ENCODE measurements at places on chromosomes 16 and 17.

- DNase-seq, result no peak
Observed at GRCh38 chr16:55437625-55438024, 41.4 kb upstream of the MMP2 start.

DNA sequence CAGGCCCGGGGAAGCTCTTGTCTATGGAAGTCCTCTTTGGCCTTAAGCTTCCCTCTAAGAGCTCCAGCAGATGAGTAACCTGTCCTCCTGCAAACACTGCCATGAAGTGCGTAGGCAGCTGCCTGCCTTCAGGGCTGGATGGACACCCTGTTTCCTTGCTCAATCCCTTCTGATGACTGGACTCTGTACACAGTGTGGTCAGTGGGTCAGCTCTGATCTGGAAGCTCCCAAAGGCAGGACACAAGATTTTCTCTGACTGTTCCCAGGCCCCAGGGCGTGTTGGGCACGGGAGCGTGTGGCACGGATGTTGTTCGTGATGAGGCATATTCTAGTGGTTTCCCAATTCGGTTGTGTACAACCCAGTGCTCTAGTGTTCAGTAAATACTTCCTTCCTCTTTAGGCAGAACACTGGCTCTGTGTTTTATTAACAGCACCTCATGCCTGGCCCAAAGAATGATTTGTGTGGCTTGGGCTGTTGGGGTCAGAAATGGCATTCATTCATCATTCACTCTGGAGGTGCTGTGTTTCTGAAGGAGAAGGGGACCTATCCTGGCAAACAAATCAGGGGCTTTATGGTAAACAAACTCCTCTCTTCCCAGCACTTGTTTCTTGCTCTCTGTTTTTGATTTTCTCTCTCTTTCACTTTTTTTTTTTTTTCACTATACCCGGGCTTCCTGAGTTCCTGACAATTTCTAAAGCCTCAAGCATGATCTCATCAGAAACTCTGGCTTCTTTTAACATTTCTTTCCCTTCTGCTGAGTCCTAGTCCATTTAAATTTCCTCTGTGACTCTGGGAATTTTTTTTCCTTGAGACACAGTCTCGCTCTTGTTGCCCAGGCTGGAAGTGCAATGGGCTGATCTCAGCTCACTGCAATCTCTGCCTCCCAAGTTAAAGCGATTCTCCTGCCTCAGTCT, 12.0 kb upstream of the RNF157 start:
- DNase-seq, result peak; percentile 78

GRCh38 chr17:31211352-31212012, 85.6 kb downstream of the OMG start:
- no peak for DNase-seq

- DNase-seq, result no peak
Observed at GRCh38 chr17:6701719-6702118, 11.4 kb downstream of the SLC13A5 start.

DNA sequence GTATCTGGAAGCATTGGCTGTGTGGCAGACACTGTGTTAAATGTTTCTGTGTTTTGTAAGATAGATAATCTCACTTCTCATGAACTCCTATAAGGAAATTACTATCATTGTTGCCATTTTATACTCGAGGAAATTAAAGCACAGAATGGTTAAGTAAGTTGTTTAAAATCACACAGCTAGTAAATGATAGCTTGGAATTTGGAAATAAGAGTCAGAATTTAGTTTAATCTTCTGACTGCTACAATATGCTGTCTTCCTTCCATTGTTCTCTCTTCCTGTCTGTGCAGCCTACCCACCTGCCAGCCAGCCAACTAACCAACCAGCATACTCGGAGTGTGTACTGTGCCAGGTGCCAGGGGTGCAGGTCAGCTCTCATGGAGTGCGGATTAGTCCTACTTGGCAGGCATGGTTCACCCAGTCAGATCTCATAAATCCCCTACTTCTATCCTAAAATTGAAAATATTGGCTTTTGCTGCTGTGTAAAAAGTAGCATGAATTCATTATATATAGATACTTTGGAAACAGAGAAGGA, 79.9 kb upstream of the LGALS9 start:
- DNase-seq, result no peak

DNA sequence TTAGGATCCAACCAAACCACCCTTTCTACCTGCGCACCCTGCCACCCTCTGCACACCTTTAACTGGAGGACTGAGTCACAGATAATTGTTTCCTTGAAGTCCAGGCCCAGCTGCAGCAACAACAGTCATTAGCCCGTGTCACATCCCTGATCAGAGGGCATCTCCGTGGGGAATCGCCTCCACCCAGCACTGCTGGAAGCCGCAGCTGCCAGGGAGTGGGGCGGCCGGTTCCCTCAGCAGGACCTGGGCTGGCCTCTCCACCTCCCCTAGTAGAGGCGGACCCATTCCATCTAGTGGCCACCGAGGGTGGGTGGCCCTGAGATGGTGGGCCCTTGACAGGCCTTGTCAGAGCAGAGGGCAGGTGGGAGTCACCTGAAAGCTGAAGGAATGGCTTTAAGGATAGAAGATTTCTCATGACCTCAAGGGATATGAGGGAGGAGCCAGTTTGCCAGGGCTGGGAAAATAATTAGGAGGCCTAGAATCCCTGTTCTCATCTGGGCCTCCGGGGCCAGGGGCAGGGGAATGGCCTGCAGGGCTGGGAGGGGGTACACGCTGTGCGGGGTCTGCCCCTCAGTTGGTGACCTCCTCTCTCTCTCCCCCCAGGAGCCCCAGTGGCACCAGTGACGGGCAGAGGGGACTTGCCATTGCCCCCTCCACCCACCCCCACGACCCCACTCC, 6.2 kb downstream of the PRSS53 start:
- DNase-seq, result no peak

DNA sequence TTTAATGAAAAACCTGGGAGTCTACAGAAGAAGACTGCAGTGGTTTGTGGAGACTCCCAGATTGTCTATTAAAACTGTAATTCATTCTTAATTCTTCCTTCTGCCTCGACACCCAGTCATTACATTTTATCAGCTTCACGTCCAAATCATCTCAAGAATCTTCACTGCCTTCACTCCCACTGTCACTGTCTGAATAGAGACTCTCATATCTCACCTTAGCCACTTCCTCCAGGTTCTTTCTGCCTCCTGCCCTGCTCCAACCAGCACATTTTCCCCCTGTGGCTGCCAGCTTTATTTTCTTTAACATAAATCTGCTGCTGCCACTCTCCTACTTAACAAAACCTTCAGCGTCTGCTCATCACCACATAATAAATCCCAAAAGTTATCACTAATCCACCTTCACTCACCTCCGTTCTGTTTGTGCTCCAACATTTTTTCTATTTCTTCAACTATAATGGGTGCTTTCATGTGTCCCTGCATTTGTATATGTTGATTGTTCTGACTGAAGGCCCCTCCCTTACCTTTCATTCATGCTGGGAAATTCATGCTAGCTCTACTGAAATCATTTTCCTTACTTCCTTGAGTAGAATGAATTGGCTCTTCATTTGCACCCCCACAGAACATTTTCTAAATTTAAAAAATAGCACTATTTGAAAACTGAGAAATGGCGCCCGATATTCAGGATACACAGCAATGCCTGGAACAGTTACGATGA, 38.9 kb downstream of the KCNJ2 start:
- no peak for DNase-seq

DNA sequence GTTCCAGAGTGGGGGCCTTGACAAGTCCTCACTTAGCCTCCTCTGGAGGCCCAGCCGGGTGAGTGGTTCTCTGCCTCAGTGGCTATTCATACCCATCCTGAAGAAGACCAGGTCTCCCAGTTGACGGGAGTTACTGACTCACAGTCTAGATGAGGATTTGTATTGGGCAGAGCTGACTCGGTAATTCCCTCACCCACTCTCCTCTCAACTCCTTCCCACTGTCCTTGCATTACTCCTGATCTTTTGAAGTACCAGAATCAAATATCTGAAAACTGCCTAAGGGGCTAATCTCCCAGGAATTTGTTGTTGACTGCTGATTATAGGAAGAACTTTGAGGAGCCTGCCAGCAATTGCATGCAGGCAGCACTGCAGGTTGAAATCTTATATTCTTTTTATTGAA, 14.2 kb downstream of the SAP30BP start:
- DNase-seq, result no peak

DNA sequence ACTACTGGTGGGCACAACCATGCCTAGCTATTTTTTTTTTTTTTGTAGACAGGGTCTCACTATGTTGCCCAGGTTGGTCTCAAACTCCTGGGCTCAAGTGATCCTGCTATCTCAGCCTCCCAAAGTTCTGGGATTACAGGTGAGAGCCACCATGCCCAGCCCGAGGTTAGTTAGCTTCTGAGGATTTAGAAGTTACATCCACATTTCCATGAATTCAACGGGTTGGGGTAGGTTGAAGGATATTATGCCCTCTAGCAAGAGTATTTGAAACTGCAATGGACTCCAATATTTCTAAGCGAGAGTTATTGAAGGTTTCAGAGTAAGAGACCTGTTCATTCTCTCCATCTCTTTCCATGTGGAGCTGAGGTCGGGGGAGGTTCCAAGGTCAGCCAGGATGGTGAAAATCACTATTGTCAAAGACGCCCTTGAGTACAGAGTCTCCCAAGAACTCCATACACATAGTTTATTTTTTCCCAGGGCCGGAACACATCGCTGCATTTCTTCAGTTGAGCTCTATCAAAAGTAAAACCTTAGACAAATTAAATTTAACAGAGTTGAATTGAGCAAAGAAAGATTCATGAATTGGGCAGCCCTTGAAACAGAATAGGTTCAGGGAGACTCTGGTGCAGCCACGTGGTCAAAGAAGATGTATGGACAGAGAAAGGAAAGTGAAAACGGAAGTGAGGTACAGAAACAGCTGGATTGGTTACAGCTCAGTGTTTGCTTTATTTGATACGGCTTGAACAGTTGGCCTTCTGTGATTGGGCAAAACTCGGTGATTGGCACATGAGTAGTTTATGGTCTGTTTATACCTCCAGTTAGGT, 19.0 kb upstream of the ITPRIPL2 start:
- DNase-seq, result no peak

DNA sequence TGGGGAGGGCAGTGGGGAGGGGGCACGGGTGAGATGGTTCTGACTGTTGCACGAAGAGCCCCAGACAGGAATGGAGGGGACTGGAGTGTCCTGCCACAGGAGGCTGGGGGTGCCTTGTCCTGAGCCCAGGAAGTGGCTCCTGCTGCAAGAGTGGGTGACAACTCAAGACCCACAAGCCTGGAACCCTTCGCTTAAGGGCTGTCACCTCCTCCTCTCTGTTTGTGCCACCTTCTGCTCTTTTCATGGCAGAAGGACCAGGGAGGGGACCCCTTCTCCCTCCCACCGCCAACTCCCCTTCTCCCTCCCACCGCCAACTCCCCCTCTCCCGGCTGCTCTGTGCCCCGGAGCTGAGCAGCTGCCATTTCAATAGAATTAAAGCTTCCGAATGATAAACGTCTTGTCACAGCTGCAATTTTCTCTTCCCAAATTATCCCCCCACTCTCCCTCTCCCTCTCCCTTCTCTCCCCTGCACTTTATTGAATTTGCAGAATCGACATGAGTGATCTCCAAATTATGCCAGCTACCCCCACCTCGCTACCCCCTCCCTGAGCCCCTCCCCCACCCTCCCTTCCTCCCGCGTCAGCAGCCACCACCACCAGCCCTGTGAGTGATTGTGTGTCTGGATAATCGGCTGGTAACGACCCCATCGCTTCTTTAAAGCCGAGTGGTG, 13.7 kb downstream of the GJD3 start:
- no peak for DNase-seq

DNA sequence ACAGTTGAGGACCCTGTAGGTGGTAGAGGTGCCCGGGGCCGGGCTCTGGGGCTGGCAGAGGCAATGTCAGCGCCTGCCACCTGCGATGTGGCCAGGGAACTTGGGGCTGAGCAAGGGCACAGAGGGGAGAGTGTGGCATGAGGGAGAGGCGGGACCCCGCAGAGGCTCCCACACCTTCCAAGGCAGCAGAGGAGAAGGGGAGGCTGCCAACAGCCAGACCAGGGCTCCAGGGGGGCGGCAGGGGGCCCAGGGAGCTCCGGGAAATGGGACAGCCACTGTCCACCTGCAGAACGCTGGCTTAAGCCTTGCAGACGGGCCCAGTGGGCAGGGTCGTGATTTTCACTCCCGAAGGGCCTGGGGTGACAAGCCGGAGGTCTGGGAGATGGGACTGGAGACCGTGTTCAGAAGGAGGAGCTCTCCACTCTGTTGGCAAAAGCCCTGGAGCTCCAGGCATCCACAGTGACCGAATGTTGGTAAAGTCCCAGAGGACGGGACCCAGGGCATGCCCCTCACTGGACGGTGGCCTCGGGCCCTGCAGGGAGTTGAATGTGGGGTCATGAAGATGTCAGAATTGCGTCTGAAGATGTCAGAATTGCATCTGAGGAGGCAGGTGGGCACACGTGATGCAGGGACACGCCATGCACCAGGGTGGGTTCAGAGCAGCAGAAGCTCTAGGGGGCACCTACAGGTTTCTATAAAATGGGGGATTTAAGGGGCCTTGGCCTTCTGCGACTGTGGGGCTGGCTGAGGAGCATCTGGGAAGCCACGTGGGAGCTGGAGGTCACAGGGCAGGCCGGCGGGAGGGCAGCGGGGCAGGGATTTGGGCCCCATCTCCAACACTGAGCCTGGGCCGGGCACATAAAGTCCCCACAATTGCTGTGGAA, 18.6 kb downstream of the CD7 start:
- no peak for DNase-seq

DNA sequence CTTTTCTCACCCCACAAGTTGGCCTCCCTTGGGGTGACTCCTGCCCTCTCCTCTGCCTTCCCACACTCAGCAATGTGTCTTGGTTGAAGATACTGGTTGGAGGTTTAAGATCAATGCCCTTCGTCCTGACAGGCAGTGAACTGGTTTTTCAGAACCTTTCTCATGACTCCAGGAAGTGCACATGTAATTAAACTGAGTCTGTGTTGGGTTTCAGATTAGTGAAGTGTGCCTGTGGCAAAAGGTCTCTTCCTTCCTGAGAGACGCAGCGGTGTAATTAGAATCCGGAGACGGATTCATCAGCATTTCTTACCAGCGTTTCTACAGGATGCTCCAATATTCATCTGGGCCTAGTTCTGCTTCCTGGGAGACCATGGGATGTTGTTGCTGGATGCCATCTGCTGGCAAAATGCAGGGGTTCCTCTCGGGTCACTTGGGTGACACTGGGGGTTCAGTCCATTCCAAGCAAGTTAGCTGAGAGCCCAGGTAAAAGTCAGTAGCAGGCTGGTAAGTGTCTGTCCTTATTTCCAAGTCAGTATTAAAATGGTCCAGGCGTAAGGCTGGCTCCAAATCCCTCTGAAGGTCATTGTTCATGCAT, 233.3 kb downstream of the XYLT1 start:
- no peak for DNase-seq

- DNase-seq, result no peak
Observed at GRCh38 chr16:89619840-89620239, 6.4 kb downstream of the DPEP1 start.

DNA sequence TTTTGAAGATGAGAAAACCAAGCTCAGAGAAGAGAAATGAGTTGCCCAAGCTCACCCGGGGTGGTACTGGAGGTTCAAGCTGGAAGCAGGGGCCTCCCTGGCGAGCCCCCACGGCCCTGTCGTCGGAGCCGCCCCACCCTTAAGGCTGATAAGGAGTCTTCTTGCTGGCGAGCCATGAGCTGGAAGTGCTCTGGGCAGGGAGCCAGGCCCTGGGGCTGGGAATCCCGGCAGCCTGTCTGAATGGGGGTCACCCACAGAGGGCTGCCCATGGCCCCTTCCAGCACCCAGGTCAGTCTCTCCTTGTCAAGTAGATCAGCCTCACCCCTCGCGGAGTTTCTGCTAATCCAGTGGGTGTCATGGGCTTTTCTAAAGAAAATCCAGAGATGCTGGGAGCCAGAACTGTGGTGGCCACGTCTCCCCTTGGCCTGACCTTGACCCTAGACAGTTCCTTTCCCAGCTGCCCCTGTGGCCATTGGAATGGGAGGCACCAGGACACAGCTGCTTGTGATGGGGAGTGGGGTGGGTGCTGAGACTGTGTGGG, 1.2 kb upstream of the P2RX1 start:
- DNase-seq, result no peak

GRCh38 chr16:23843143-23843542, 7.4 kb downstream of the PRKCB start:
- no peak for DNase-seq
